ENCODE measurements at places on chromosomes 2 and 18.

DNA sequence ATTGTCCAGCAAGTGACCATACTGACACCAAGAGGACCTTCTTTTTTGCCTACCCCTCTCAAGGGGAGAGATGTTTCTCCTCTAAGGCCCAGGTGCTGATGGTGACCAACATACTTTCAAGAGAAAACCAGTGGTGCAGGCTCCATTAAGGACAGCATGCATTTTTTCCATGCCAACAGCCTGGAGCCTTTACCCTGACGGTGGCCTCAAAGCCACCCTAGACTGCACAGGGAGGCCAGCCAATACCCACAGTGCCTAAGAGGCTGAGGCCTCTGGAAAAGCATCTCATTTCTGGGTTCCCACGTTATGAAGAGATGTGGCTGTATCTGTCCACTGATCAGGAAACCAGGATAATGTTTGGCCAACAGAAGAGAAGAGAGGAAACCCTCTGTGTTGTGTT is 19.3 kb downstream of the SPRED2 start:
- no peak for DNase-seq

DNA sequence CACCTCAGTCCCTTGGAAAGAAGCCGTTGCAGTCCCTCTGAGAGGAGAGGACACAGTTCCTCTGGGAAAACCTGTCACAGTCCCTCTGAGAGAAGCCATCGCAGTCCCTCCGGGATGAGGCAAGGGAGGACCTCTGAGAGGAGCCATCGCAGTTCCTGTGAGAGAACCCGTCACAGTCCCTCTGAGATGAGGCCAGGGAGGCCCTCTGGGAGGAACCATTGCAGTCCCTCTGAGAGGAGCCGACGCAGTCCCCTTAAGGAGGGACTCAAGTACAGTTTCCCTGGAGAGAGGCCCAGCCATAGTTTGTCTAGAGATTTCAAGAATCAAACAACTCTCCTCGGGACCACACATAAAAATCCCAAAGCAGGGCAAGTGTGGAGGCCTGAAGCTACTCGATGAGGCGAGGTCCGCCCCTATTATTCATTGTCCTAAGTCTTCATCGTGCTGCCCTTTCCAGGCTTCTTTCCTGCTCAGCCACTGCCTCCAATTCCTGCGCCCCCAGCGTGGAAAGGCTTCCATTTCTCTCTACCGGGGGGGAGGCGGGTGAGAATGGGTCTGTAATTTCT is 630 bp upstream of the ZNF512 start:
- DNase-seq: no peak

DNA sequence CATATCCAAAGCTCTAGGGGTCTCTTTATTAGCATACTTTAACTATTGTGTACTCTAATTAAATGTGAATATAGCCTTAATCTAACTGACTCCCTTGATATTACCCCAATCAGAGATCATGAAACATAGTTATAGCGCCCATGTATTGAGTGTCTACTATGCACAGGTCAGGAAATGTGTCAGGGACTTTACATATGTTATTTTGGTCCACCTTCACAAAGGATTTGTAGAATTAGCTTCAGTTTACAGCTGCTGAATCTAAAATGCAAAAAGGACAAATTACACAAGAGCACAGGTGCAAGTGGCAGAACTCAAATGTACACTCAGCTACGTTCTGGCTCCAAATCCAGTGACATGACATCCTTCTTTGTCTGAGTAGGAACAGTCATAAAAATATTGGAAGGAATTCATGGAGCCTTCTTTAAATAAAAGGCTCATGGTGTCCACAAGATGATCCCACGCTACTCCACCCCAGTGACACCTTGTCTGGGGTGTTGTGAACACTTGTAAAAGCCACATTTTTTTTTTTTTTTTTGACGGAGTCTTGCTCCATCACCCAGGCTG is 38.7 kb upstream of the ATL2 start:
- DNase-seq: no peak

- no peak for DNase-seq
Measured at GRCh38 chr2:19806131-19806530, 95.7 kb downstream of the TTC32 start.

GRCh38 chr18:43077510-43078308 is 37.8 kb downstream of the RIT2 start:
- no peak for DNase-seq

GRCh38 chr2:219442256-219443015 is 7.8 kb downstream of the SPEG start:
- DNase-seq: no peak

DNA sequence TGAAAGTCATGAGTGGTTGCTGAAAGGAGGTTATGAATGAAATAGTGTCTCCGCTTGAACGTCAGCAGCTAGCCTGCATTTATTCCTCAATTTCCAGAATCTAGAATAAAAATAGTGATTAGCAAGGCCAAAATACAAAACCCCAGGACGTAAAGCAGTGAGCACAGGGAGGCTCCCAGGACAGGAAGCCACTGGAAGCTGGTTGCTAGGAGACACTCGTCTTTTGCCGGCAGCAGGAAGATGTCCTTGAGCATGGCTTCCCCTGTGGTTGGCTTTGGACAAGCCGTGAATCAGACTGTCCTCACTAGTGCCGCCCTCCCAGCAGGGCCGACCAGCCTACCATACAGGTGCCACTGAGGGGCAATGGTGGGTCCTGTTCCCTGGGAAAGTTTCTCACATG is 374.4 kb downstream of the MTX2 start:
- no peak for DNase-seq

DNA sequence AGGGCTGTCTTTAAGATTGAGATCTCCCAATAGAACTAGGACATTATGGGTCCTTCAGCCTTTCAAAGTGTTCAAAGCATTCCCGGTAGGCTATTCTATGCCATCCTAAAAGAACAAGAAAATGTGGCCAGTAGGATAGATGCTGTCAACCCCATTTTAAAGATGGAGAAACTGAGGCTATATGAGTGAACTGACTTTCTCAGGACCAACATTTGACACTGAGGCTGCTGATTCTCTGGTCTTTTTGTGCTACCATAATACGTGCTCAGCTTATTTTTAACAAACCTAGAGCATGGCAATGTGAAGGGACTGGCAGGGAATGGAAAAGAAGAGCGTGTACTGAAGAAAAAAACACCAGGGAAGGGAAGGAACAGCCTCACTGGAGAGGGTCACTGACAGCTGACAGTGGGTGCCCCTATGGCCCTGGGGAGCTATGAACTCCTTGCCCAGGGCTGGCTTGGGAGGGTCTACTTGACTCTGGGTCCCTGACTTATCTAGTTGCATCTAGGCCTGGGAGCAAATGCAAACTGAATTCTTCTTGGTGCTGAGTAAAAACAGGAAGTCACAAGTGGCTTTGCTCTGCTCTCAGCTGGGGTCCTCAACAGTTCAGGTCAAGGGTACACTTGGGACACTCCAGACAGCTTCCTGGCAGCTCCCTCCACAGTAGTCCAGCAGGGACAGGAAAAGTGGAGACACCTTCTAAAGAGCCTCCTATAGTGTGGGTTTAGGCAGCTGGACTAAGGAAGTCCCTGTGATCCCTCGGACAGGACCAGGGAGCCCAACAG is 2.3 kb downstream of the CYRIA start:
- DNase-seq: no peak

- no peak for DNase-seq
Measured at GRCh38 chr2:53985646-53986045, 14.9 kb upstream of the PSME4 start.

DNA sequence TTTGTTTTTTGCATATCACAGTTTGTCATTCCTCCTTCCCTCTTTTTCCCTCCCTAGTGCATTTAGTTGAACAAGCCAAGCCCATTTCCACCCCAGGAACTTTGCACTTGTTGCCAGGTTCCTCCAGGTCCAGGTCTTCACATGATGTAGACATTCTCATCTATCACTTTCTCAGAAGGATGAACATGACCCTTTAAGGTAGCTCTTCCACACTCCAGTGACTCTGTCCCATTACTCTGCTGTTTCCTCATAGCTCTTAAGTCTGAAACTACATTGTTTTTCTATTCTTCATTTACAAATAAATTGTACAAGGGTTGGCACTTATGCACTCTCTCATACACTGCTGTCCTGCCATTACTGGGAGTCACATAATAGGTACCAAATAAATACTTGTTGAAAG is 6.1 kb downstream of the KYNU start:
- DNase-seq: no peak

GRCh38 chr2:220051716-220052115 is 424.3 kb downstream of the SLC4A3 start:
- DNase-seq: no peak

DNA sequence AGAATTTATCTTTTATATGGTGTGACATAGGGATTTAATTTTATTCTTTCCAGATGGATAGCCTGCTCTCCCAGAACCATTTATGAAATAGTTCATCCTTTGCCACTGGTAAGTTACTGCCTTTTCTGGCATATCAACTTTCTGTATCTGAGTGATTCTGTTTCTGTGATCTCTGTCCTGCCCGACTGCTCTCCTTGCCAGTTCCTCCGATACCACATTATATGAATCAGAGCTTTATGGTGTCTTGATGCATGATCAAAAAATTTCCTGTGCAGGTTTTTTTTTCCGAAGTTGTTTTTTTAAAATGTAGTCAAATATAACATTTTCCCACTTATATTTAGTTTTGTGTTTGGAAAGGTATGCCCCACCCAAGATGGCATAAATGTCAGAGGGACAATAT is 242.5 kb downstream of the CYP26B1 start:
- no peak for DNase-seq

DNA sequence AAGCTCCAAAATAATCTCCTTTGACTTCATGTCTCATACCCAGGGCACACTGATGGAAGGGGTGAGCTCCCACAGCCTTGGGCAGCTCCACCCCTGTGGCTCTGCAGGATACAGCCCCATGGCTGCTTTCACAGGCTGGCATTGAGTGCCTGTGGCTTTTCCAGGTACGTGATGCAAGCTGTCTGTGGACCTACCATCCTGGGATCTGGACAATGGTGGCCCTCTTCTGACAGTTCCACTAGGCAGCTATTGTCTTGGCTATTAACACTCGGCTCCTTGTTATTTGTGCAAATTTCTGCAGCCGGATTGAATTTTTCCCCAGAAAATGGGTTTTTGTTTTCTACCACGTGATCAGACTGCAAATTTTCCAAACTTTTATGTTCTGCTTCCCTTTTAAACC is 634.2 kb downstream of the TSN start:
- DNase-seq: no peak

DNA sequence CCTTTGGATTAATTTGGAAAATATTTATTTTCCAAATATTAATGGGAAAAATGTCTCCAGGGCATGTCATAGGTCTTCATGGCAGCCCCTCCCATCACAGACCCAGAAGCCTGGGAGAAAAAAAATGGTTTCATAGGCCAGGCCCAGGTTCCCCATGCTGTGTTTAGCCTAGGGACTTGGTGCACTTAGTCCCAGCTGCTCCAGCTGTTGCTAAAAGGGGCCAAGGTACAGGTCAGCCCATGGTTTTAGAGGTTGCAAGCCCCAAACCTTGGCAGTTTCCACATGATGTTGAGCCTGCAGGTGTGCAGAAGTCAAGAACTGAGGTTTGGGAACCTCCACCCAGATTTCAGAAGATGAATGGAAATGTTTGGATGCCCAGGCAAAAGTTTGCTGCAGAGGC is 309.6 kb downstream of the SOCS6 start:
- DNase-seq: no peak

DNA sequence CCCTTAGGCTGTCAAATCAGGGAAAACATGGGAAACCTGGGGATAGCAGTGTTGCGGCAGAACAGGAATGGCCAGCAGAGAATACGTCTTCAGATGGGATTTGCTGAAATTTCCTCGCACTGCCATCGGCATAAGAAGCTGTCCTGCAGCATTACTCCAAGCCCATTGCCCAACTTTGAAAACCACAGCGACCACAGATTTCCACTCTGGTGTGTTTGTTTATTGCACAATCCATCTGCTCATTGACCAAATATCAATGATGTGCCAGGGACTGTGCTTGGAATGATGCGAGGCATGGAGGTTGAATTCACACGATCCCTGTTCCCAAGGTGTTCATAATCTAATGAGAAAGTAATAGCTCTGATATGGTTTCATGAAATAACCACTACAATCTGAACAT is 383.3 kb upstream of the MYT1L start:
- DNase-seq: no peak

- no peak for DNase-seq
Measured at GRCh38 chr18:54030434-54030833, 194.0 kb downstream of the MBD2 start.

- DNase-seq: no peak
Measured at GRCh38 chr2:72936660-72937355, 19.5 kb downstream of the EMX1 start.

DNA sequence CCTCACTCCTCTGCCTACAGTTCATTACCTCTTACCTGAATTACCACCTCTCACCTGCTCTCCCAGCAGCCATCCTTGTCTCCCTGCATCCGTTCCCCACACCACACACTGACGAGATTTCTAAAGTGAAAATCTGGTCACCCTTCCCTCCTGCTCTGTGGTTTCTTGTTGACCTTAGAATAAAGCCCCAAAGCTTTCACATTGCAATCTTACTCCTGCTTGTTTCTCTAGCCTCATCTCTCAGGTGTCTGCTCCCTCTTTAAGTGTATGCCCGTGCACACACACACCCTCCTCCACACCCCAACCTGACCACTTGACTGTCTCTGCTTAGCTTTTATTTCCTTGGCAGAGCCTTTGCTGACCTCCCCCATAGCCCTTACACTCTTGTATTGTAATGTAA is 122.0 kb upstream of the SKOR2 start:
- DNase-seq: no peak

DNA sequence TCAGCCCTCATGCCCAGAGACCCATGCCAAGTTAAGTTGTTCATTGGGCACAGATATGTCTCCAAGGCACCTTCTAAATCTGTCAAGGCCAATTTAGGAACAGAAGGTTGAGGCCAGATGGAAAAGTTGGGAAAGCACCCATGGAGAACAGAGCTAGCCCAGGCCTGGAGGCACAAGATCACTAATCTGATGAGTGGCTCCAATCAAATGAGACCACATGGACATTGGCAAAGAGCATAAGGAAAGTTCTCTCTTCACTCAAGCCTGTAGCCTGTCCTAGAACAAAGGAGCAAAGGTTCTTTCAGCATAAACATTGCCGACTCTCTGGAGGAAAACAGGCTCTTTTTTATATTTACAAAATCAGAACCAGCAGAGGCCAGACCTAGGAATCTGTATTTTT is 154.8 kb downstream of the RNF152 start:
- no peak for DNase-seq

DNA sequence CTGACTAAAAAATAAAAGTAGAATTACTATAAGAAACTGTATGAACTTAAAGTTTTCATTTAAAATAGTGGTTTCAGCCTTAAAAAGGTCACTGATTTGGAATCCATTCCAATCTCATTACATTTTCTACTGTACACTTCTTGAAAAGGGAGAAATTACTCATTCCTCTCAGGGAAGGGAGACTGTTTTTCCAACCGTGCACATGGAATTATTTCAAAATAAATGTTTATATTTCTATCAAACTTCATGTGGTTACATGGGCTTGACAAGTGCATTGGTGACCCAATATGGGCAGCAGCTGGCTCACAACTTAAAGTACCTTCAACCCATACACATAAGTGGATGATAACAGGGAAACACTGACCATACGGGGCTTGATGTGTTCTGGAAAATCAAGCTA is 324.5 kb upstream of the THUMPD2 start:
- no peak for DNase-seq

DNA sequence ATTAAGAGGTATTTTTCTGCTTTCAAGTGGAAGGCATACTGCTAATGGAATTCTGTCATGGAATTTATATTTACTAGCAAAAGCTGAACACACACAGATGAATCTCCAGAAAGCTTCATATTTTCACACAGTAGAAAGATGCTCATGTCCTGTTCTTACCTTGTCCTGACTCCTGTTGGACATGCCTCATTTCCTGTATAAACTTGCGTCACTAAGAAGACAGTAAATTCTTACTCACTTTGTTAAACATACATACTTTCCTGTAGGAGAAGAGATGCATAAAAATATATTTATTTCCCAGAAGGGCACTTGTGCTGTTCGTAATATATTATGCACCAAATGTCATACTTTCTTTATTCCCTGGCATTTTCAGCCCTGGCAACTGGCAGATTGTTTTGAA is 238.3 kb upstream of the RASGRP3 start:
- DNase-seq: no peak

Measured in stimulated activated CD4-positive, alpha-beta T cell treated with anti-CD3 and anti-CD28 coated beads, Interleukin-12 subunit alpha, Interleukin-12 subunit beta, amount 100 ng/mL, for 24 hours (primary cell).